ENCODE measurements at places on chromosomes 3 and 15. TPM values are rescaled to one million over a fixed set of nuclear protein-coding genes. Genes with fewer than 3 reads are reported as not detected.

DNA sequence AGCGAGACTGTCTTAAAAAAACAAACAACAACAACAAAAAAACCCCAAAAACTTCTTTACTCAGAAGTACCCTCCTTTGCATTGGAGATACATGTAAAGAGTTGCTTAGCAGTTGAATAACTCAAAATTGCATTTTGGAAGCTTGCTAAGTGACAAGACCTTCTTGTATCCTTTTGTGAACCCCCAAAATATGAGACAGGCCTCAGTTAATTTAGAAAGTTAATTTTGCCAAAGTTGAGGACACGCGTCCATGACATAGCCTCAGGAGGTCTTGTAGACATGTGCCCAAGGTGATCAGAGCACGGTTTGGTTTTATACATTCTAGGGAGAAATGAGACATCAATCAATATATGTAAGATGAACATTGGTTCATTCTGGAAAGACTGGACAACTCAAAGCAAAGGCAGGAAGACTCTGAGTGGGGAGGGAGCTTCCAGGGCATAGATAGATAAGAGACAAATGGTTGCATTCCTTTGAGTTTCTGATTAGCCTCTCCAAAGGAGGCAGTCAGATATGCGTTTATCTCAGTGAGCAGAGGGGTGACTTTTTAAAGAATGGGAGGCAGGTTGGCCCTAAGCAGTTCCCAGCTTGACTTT, 1.7 kb upstream of the ARF4 start:
- DNase-seq = no peak

MST1R gene
- 5.8 TPM for total RNA-seq

GRCh38 chr3:99013777-99014315, 112.4 kb upstream of the DCBLD2 start:
- DNase-seq = no peak

GOLGA8O gene
- total RNA-seq = 5.4 TPM

DNA sequence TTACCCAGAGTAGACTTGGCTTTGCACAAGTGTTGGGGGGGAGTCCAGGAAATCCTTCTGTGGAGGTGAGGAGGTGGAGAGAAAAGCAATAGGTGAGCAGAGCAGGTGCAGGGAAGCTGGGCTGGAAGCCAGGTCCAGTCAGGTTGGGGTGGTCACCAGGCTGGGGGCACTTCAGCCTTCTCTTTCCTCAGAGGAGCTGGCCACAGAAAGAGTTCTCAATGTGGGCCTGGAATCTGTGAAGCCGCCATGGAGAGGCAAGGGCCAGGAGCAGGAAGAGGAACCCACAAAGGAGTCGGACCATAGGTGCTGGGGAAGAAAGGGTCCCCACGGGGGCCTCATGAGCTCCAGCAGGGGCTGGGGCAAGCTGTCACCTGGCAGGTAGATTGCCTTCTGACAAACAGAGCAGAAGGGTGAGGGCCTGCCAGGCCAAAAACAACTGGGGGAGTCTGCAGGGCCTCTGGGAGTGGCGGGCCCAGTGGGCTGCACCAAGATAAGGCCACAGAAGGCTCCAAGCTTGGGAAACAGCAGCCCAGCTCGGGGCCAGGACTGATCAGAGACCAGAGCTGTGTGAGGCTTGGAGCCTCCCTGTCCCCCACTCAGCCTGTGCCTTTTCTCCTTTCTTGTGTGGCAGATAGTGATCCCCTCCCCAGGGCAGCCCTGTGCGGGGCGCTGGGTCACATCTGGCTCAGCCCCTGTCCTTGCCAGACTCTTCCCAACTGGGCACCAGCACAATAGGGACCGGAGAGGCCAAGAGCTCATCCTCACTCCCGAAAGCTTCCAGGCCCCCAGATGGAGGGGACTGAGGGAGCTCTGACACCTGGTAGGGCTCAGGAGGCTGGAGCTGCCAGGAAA, 53.0 kb upstream of the FGD5 start:
- DNase-seq = no peak

MESP2 gene
- total RNA-seq = not detected

Measured in naive thymus-derived CD4-positive, alpha-beta T cell (primary cell).